ENCODE measurements at places on chromosomes 13 and 19.

- DNase-seq, result no peak
Measured at GRCh38 chr13:113996081-113996911, 22.4 kb upstream of the C13orf46 start.

GRCh38 chr19:35212241-35212640 is 16.3 kb downstream of the FAM187B start:
- no peak for DNase-seq

- no peak for DNase-seq
Measured at GRCh38 chr13:100245104-100245503, 156.2 kb downstream of the PCCA start.

GRCh38 chr13:88068975-88069374 is 397.8 kb downstream of the SLITRK5 start:
- no peak for DNase-seq

GRCh38 chr13:39051157-39051556 is 12.9 kb downstream of the NHLRC3 start:
- DNase-seq, result peak; percentile 49

DNA sequence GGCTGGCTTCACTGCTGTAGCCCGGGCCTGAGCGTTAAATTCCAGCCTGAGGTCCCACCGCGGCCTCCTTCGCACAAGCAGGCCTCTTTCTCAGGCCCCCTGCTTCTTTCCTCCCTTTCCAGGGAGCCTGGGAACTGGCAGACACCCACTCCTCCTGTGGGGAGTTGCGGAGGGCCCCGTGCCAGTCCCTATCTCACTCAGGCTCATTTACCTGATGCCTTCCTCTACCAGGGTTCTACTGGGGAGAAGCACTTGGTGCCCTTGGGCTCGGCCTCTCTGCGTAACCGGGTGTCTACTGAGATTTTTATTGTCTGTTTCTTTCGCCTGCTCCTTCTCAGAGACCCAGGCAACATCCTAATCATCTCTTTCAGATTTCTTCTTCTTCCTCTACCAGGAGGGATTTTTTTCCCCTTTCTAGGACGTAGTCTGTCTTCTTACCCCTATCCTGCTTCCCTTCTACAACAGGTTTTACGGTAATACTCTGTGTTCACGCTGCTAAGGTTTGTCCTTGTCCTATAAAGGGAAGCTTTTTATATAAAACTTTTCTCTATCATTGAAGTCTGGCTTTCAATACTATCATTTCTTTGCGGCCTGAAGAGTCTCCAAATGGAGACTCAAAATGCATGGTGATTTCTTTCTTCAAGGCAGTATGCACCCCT is 135.4 kb upstream of the GPR12 start:
- no peak for DNase-seq

DNA sequence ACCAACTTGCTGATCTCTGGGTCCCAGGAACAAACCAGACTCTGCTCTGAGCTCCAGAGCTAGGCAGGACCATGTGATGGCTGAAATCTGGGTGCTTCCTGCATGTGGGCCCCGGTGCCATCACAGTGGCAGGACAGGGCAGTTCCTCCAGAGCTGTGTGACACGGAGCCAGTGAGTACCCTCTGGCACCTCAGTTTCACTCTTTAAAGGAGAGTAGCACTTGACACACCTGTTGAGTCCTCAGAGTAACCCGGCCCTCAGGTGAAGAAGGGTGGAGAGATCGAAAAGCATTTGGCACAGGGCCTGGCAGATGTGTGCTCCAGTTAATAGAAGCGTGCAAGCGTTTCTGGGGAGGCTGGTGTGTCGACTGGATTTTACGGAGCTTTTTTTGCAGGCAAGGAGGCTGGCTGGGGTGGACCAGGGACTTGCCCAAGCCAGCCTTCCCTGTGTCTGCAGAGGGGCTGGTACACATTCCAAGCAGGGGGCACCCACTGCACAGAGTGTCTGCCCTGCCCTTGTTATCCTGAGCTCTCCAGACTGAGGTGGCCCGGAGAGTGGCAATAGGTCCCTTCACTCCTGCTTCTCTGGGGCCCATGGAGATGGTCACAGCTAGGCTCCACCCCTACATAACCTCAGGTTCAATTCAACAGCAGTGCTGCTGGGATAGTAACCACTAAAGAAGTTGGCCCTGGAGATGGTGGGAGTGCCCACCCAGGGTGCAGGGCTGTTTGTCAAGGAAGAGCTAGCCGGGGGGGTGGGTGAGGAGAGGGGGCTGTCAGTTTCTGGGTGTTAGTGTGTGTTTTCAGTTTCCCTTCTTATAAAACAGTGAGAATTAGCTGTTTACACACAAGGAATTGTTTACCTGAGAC is 8.3 kb downstream of the RPS19 start:
- no peak for DNase-seq

GRCh38 chr19:56949626-56950025 is 109.1 kb upstream of the PEG3 start:
- DNase-seq, result no peak

GRCh38 chr19:30559446-30559845 is 187.3 kb downstream of the ZNF536 start:
- DNase-seq, result no peak

DNA sequence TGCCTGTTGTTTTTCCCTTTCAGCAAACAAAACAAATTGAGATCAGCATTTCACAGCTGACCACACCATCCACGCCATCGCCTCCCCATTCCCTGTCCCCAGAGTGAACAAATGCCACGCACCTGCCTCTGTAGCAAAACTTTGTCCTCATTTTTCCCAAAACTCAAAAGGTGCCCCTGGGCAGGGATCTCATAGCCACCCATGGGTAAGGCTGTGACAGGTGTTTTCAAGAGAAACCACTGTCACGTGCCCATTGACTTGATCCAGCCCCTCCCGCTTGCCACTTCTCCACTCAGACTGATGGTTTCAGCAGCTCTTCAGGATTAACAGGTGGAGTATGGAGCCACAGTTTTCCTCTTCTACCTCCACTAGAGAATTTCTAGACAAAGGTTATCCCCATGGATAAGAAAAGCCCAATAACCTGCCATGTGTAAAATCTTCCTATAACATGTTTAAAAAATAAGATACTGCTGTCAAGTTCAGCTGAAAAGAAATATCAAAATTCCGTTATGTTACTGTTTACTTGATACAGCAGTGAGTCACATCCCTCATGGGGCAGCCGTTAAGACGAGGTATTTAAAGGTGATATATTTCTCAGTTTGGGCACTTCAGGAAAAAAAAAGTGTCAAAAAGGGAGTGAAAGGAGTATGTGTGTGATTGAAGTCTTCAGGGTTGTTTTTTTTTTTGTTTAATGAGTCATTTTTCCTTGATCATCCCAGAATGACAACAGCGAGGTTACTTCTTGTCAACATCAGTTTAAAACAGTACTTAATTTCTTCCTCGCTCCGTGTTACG is 63.5 kb upstream of the GPR183 start:
- DNase-seq, result no peak

- peak; percentile 5 for DNase-seq
Measured at GRCh38 chr13:49246850-49247642, 679 bp upstream of the CDADC1 start.

DNA sequence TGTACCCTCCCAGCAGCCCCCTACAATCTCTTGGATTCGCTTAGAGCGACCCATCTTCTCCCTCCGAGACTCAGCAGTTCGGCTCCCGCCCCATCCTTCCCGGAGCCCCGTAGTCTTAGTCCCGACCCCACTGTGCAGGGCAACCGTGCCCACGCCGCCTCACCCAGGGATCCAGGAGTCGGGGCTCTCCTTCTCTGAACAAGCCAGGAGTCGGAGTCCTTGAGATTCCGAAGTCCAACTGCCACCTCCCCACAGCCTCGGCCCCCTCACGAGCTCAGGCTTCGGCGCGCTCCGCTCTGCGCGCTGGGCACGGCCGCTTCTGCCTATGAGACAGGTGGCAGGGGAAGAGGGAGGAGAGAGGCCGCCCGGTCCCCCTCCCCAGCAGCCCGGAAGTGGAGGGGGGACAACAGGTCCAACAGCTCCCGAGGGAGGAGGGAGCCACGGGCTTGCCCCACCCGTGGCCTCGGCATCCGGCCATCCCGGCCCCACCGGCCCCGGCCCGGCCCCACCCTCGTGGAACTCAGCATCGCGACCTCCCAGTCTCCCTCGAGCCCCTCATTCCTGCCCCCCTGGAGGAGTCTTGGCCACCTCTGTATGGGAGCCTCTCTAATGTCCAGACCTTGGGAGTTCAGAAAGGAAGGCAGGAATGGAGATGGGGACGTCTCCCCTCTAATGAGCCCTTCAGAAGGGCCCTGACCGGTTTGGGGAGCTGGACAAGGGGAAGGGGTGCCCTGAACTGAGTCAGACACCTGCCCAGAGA is at the start of gene PHLDB3:
Gene PHLDB3, minus strand, starts transcription at position 321 of the 760 bp plus-strand sequence. CDS start 628 bp downstream, outside the sequence.
- DNase-seq, result peak; percentile 27

GRCh38 chr13:50720861-50721671 is 122.4 kb downstream of the DLEU7 start:
- no peak for DNase-seq

DNA sequence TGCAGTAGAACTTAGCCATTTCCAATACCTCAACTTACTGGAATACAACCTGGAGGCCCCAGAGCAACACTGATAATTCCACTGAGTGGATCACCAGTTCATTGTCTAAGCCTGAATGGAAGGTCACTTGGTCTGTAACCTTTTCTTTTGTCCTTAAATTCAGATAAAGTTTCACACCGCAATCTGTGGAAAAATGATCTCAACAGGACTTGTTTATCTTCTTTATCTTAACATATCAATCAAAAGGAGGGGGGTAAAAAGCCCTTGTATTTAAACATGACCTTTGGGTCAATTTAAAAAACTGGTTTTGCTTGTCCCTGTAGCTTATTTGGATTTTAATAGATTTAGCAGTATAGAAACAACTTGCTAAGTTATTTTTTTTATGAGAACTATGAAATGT is 21.6 kb downstream of the SAE1 start:
- no peak for DNase-seq

GRCh38 chr13:76889254-76889653 is 3.0 kb upstream of the KCTD12 start:
- peak; percentile 12 for DNase-seq

- DNase-seq, result no peak
Measured at GRCh38 chr13:22256111-22256639, 585.3 kb downstream of the FGF9 start.

- no peak for DNase-seq
Measured at GRCh38 chr13:31913459-31913858, 118.1 kb upstream of the FRY start.

DNA sequence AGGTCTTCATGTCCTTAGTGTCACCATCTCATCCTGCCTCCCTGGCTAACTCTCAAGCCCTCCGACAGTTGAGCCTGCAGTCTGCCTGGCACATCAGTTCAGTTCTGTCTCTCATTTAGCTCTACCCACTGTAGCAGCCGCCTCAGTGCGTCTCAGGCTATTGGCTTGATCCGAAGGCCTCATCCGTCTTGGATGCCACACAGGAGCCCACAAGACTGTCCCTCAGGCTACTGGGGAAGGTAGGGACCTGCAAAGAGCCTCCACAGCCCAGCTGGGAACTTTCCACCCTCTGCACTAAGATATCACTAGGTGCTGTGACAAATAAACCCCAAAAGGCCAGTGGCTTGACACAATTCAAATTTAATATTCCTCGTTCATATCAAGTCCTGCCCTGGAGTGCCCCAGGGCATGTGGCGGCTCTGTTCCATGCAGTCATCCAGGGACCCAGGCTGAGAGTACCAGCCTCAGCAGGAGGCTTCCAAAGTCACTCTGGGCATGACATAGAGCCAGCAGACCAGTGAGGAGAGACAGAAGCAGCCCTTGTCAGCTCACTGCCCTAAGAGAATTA is 5.7 kb downstream of the VSTM2B start:
- no peak for DNase-seq

- DNase-seq, result no peak
Measured at GRCh38 chr13:47092202-47092601, 195.3 kb upstream of the HTR2A start.

GRCh38 chr13:19888799-19889198 is 25.4 kb upstream of the ZMYM5 start:
- DNase-seq, result peak; percentile 30

DNA sequence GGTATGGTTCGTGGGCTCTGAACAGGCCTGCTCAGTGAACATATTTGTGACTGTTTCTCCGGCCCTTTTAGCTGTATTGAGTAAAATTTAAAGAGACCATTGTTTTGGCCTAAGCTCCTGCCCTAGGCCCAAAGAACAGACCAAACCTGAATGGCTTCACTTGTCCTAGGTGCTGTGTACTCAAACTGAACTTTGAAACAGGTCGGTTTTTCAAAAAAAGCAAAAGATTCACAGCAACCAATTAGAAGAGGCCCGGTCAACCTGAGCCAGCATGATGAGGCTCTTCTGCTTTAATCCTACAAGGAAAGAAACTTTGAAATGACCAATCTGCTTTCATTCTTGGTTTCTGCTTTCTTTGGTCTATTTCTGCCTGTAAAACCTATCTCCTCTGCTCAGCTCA is 50.6 kb downstream of the USPL1 start:
- DNase-seq, result no peak

- DNase-seq, result no peak
Measured at GRCh38 chr19:5131506-5132205, 162.7 kb downstream of the KDM4B start.

- DNase-seq, result no peak
Measured at GRCh38 chr19:47446534-47447469, 24.9 kb downstream of the SLC8A2 start.

- no peak for DNase-seq
Measured at GRCh38 chr13:113210833-113211232, 1.4 kb downstream of the CUL4A start.

DNA sequence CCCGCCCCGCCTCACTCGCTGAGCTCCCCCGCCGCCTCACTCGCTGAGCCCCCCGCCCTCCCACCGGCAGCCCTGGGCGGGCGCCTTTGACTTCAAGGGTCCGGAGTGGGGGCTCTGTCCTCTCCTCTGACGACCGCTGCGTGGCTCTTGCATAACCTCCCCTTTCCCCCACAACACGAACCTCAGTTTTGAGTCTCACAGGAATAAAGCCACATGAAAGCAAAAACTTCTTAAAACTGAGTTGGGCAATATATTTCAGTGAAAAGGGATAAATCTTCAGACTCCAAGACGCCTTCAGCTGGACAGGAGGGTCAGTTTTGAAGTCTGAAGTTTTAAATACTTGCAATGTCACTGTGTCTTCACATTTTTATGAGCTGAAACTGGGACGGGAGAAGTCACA is 70.6 kb upstream of the C13orf46 start:
- DNase-seq, result peak; percentile 64

Measured in iris pigment epithelial cell (primary cell).